AG04450 (cell line): ENCODE measurements at places on chromosomes 16 and 17.

DNA sequence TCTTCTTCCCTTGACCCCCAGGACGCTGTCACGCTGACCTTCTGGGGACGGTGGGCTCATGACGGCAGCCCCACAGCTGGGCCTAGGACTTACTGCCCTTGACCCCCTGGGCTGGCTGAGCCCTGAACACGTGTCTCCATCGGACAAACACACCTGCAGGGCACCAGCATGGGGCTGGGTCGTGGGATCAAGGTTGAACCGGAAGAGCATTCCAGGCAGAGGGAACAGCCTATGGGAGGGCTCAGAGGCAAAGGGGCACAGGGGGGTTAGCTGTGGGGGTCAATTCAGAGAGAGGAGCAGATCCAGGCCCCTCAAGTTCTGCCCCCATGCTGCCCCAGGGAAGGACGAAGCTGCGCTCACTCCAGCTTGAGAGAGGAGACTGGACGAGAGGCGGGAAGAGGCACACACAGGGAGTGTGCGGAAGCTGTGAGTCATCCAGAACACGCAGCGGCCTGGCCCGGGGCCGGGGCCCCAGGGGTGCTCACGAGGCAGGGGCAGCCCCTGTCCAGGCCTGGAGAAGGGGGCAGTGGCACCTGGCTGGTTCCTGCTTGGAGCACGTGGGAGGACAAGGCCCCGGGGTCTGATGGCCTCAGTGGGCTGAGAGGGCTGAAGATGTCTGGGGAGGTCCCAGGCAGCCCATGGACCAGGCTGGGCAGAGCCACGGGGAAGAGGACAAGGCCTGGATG is 9.9 kb downstream of the SSTR5 start:
- no peak for DNase-seq

GRCh38 chr17:43907425-43907981 is at the start of gene MPP2:
Gene MPP2 (minus strand): TSS chr17:43907536. CDS start chr17:43904460, 3,076 bp downstream.
- peak; percentile 26 for DNase-seq

GRCh38 chr17:76204277-76204676 is 36.0 kb downstream of the RNF157 start:
- DNase-seq, result peak; percentile 39

DNA sequence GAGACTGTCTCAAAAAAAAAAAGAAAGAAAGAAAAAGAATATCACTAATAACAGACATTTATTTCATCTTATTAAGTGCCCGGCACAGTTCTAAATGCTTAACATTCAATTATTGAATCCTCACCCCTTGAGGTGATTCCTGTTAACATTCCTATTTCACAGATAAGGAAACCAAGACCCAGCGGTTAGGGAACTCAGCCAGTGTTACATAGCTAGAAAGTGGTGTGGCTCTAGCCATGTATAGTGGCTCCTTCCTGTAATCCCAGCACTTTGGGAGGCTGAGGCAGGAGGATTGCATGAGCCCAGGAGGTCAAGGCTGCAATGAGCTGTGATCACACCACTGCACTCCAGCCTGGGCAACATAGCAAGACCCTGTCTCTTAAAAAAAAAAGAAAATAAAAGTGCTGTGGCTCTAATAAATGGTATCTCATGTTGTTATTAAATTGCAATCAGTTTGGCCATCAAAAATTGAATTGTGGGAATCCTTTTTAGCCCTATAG is 28.1 kb downstream of the ZNRF1 start:
- DNase-seq, result no peak

GRCh38 chr17:81049372-81049911 is 14.5 kb downstream of the BAIAP2 start:
- no peak for DNase-seq

DNA sequence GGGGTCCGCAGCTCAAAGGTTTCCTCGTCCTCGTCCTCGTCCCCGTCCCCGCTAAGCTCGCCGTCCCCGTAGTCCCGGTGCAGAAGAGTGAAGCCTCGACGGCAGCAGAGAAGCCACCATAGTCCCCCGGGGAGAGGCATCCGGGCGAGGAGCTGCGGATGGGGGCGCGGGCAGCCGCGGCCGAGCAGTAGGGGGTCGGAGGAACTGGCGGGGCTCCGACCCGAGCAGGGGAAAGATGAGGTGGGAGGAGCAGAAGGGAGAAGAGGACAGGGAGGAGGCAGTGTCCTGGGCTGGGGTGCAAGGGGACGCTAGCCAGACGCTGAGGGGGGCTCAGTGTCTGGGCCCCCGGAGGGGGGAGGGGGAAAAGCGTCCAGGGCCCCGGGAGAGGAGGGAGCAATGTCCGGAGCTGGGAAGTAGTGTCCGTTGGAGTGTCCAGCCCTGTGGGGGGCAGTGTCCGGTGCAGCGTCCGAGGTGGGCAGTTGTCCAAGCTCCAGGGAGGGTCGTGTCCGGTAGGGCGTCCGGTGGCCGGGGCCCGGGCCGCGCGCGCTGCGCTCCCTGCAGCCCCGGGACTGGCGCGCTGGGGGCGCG is at the start of gene PLEKHH3:
Gene PLEKHH3, minus strand, starts transcription at position 571 of the 588 bp plus-strand sequence. Its CDS starts 431 bp downstream, at position 140.
- no peak for DNase-seq

- no peak for DNase-seq
These were observed 250.9 kb upstream of the SDK2 start for GRCh38 chr17:73895157-73895556.

GRCh38 chr17:41917679-41918313 is 955 bp downstream of the ACLY start:
- DNase-seq, result no peak

- no peak for DNase-seq
These were observed 8.4 kb upstream of the GAA start for GRCh38 chr17:80092959-80093358.

DNA sequence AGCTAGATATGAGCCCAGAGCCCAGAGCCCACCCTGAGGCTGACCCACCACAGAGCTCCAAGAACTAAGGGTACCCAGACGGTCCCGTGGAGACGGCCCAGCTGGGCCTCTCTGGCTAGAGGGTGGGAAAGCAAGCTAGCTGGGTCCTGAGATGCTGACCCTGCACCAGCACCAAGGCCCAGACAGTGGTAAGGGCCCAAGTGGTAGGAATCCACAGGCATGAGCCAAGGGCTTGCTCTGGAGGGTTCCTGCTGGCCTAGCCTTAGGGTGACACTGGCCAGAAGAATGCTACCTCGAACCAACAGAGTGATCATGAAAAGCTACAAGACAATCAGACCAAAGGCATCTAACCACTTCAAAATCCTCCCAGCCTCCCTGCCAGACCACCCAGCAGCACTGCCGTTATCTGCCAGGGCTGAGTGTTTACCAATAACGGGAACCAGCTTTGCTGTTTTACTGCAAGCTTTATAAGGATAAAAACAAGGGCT is 13.2 kb downstream of the HIC1 start:
- DNase-seq, result no peak

GRCh38 chr17:68566442-68566738 is 34.8 kb downstream of the FAM20A start:
- DNase-seq, result no peak

DNA sequence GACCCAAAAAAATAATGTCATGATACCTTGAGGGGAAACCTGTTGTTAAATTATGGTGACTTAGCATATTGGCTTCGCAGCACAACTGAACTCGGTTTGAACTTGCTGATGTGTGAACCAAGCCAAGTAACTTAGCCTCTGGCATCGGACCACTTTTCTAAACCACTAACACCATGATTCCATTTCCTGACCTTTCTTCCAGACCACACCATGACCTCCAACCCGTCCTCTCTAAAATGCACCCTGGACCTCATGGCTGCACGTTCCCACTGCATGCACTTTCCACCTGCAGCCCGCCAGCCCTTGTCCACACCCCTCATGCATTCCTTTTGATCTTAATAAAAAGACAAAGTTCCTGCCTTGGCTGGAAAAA is 29.3 kb downstream of the DYNLRB2 start:
- no peak for DNase-seq

GRCh38 chr17:1496869-1497268 is 4.4 kb upstream of the MYO1C start:
- DNase-seq, result no peak

DNA sequence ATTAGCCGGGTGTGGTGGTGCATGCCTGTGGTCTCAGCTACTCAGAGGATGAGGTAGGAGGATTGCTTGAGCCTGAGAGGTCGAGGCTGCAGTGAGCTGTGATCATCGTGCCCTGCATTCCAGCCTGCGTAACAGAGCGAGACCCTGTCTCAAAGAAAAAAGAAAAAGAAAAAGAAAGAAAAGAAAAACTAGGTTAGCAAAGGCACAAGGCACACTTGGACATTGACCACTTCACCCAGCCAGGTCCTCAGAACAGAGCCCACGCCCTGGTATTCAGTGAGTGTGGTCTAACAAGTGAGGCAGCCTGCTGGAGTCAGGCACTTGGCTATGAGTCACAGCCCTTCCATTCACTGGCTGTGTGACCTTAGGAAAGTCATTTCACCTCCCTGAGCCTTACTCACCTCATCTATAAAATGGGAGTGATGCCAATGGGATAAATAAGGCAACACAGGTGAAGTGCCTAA is 10.4 kb downstream of the MILR1 start:
- DNase-seq, result no peak

DNA sequence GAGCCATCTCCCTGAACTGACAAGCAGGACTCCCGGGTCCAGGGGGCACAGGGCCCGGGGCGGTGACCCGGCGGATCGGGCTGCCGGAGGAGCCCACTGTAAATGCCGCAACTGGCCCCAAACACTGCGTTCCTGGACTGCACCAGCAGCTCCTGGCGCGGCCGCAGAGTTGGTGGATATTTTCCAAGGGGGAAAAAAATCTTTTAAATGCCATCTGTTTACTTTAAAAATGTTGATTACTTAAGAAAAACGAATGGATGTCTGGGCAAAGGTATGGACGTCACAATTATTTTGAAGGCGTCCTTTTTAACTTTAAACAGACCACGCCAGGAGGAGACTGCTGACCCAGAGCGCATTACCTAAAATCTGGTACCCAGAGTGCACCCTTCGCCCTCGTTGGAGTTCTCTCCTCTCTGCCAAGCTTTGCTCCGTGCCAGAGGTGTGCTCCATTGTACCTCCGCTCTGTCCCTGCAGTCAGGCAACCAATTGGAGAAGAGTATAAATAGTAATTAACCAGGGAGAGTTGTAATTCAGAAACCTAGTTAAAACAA is 3.4 kb downstream of the HS3ST3B1 start:
- no peak for DNase-seq

DNA sequence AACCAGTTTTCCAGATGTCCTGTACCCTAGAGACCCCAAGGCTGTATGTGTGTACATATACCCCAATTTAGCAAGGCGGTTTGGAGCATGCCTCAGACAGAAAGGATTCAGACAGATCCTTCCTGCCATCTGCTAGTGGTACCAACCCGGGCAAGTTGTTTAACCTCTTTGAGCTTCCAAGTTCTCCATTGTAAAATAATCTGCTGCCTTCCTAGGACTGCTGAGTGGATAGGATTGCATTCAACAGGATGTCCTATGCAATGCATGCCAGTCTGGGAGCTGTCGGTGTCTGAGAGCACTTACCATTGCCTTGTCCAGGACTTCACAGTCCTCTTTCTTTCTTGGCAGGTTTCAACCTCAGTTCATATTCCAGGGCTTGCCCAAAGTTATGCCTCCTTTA is 1.9 kb downstream of the CDH13 start:
- no peak for DNase-seq

GRCh38 chr17:55582897-55583296 is 71.6 kb upstream of the SMIM36 start:
- no peak for DNase-seq

DNA sequence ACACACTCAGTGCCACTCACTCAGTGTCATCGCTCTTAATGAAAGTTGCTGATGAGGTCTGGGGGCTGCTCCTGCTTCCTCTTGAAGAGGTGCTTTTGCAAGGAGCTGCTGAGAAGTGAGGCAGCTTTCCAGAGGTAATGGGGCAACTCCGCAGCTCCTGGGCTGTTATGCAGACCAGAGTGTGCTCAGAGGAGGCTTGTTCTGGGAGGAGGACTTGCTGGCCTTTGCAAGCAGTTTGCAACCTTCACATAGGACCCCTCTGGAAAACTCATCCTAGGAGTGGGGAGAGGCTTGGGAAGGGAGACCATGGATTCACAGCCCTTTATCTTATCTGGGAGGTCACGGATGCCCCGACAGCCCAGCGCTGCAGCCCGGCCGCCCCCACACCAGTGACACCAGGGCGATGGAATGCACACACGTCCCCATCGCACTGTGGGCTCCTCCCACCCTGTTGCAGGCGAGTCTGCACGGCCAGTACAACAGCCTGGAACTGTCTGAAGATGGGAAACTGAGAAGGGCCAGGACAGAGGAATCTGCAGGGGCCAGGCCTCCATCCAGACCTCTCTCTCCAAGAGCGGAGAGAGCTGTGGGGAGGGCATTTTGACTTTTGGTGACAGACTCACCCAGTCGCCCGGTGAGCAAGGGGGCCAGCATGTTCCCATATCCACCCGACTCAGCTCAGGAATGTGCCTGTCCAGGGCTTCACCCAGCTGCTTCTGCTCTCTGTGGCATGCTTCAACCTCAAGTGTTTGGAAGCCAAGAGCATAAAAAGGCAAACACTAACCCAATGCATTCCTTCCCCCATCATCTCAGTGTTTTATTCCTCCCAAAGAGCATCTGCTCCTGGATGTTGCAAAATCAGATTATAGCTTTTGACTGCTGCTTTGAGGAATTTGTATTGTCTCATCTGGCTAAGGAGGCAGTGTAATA is 78.6 kb upstream of the ZNF469 start:
- peak; percentile 96 for DNase-seq

- DNase-seq, result no peak
These were observed 210.6 kb upstream of the CDH5 start for GRCh38 chr16:66155933-66156332.

DNA sequence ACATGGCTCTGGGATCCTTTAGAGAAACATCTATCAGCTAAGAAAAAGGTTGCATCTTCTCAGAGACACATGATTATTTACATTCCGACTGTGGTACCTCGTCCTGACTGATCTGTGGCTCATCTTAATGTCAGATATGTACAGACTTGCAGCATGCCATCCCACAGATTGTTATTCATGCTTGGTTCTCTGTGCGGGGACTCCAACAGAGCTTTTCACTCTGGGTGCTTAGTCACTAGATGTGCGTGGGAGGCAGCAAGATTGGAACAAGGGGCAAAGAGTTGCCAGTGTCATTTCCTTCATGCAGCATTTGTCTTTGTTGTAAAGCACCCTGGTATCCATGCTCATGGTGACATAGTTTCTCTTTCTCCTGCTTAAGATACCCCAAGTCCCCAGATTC is 179.1 kb upstream of the CACNG5 start:
- no peak for DNase-seq

GRCh38 chr16:64977206-64977920 is 144.5 kb downstream of the CDH11 start:
- DNase-seq, result no peak

DNA sequence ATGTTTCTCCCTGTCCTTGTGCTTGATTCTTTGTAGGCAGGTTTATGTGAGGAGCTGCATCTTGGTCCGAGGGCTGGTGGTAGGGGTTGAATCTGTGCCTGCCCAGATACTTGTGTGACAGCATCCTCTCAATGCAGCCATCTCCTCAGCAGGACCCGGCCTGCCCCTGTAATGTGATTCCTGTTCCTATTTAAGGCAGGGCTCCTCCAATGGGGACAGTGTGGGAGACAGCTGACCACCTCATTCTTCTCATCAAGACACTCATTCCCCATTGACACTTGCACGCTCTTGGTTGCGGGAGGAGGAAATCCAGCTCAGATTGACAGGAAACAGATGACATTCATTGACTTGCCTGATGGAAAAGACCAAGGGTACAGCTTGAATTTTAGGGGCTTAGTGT is 384.5 kb downstream of the CPPED1 start:
- DNase-seq, result no peak
